Hematopoietic multipotent progenitor cell (in vitro differentiated cells): ENCODE measurements at places on chromosomes 6 and 20.

DNA sequence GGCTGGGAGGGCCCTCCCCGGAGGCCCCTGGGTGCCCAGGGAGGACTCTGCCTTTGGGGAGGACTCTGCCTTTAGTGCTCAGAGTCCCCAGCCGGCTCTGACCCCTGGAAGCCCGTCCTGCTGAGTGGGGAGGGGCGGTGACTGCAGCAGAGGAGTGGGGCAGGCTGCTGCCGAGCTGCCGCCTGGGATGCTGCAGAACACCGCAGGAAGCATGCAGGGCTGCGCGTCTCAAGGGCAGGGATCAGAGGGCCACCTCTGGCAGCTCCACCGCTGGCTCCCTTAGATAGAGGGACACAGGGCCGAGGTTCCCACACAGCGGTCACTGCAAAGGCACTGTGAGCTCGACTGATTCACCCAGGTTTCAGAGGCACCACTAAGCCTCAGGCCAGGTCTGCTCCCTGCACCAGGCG is 82.2 kb upstream of the GATA5 start:
- no peak for DNase-seq

- no peak for DNase-seq
Observed at GRCh38 chr6:139768196-139768595, 393.7 kb upstream of the CITED2 start.

GRCh38 chr6:159212525-159213280 is 43.5 kb downstream of the FNDC1 start:
- DNase-seq, result no peak

DNA sequence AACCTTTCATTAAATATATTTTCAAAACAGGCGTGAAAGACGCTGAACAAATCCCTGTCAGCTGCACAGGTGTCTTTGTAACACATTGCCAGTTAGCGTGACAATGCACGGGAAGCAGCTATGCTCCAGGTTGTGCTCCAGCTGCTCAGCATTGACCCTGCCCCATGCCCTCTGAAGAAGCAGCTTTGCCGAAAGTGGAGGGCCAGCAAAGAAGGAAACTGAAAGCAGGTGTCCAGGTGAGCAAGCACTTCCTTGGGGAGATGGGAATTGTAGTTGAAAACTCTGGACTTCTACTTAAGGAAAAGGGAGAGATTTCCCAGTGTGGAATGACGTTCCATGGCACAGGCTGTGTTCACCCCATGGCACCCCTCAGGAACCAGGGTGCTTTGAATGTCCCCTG is 125.7 kb downstream of the TTLL2 start:
- no peak for DNase-seq

DNA sequence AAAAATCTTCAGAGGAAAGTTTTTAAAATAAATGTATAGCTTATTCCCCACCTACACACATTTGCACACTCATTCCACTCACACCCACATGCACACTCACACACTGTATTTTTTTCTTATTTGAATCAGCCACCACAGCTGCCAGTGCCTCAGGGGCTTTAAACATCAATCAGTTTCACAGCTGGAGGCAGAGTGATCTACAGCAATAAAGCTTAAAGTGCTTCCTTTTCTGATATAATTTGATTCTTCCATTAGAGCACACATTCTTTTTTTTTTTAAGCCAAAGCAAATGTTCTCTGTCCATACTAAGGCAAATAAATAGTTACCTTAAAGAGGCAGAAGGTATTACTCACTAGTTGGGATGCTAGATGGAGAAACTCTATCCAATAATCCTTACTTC is 498.8 kb upstream of the POU3F2 start:
- DNase-seq, result no peak

- no peak for DNase-seq
Observed at GRCh38 chr6:158081657-158081935, 86.5 kb downstream of the SERAC1 start.

DNA sequence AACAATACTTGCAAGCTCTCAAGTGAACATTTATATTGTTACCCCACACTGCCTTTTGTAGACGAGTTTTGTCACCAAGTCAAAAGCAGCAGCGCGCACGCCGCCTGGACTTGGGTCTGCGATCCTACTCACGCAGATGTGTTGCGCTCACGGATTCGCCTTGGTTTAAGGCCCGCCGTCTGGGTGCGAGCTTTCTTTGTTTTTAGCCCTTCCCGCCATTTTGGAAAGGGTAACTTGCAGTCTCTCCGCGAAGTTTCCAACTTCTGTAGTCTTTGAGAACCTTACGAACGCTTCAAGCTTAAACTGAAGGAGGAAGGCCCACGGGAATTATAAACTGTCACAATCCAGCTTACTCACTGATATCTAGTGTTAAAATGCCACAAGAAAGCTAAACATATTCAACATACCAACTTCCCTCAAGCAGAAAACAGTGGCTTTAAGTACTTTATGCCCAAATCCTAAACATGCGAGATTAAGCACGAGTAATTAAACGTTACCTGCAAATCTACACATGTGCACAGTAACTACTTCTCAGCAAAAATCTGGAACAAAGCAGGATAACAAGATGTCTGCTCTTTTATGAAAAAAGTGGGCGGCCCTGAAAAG is 80.4 kb upstream of the BTN3A2 start:
- DNase-seq, result peak; percentile 43

- DNase-seq, result no peak
Observed at GRCh38 chr6:15512126-15512525, 150.7 kb downstream of the DTNBP1 start.
